Neural crest cell (in vitro differentiated cells): ENCODE measurements at places on chromosomes 16 and 17. TPM values are rescaled to one million over a fixed set of nuclear protein-coding genes. Genes with fewer than 3 reads are reported as not detected.
A peak's percentile ranks its signal among the peaks of the same experiment; 100 is the strongest.

DNA sequence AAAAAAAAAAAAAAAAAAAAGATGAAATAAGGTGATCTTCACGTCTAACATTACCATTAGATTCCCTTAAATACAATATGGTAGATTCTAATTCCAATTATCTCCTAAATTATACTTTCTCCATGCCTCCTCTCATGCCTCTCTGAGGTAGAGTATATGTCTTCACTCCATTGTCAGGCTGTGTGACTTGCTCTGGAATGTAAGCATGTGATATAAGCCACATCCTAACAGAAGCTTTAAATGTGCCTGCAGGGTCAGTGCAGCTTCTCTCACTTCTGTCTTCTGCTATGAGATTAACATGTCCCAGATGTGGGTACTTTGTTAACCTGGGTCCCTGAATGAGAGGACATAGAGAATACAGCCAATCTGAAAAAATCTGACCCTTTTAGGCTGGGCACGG, 32.6 kb downstream of the MED13 start:
- no peak overlapping the region for H3K4me3 ChIP-seq
- H3K27me3 ChIP-seq: no peaks in the 10 kb centered on the region
- DNase-seq: no peak
- H3K27ac ChIP-seq: no peak overlapping the region

DNA sequence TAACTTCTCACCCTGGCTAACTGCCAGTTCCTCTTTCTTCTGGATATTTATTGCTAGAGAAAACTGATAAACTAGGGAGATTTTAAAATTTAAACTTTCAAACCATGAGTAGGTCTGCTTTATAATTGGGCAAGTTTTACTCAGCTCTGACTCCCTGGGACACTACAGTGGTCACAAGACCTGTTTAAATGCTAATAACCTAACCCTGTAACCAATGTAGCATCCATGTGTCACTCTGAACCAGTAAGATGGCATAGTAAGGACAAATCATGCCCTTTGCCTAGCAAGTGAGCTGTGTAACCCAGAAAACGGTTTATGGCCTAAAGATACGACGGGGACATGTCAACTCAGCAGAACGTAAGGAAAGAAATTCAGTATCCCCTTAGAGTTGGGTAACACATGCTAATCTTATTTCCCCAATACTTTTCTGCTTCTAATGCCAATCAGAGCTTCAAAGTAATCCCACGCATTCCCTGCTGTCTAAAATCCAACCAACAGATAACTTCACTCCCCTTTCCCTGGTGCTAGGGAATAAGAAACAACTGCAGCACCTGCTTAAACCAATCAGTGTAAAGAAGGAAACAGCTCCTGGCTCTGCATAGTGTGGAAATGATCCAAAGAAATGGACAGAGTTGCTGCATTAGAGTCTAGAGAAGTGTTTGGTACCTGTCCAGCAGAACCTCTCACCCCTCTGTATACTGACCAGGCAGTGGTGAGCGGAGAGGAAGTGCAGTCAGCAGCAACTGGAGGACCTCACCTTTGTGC, 85.7 kb downstream of the NCOR1 start:
- H3K4me1 ChIP-seq: no peaks in the 10 kb centered on the region
- DNase-seq: no peak

DNA sequence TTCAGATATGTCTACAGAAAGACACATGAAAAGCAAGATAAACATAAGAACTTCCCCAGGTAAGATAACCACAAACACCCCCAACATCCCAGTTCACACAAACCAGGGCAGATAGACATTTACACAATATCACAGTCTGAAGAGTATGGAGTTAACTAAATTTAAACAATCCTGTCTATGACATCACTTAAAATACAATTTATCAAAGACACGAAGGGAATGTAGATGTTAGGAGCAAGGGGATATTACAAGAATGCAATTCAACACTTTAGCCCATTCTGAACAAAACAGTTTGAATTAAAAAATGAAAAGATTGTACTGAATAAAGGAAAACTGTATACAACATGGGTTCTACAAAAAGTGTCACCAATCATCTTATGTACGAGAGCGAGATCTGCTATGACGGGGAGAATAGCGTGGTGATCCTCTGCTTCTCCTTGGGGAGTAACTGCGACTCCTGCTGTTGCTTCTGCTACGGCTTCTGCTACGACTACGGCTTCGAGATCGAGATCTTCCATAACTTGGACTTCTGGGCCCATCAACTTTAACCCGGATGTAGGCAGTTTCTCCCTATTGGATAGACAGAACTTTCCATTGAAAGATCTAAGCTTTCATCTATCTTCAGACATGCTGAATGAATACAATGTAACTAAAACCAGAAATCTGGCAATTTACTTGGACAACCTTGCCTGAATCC, 1.9 kb downstream of the SRSF1 start:
- H3K27ac ChIP-seq: peak overlapping the region; percentile 100
- H3K27me3 ChIP-seq: peaks cover 12% of the 10 kb centered on the region
- peaks cover 86% of the 10 kb centered on the region for H3K4me1 ChIP-seq
- no peak for DNase-seq
- H3K4me3 ChIP-seq: peak overlapping the region; percentile 100

- H3K4me1 ChIP-seq: peaks cover 18% of the 10 kb centered on the region
- no peak for DNase-seq
- H3K4me3 ChIP-seq: no peak overlapping the region
Observed at GRCh38 chr17:79655672-79656290, 44.9 kb upstream of the RBFOX3 start.

The XYLT2 gene
- total RNA-seq: 23.4 and 26.5 TPM in 2 replicates

The USP43 gene
- 2.0 and 2.7 TPM in 2 replicates for total RNA-seq

The CA5A gene
- not detected in 2 replicates for total RNA-seq
